ENCODE measurements at places on chromosomes 16 and 17.

- no peak for DNase-seq
These were observed 5.7 kb downstream of the DHRS7B start for GRCh38 chr17:21132428-21132827.

- DNase-seq = no peak
These were observed 83.6 kb downstream of the RGS9 start for GRCh38 chr17:65220732-65221131.

DNA sequence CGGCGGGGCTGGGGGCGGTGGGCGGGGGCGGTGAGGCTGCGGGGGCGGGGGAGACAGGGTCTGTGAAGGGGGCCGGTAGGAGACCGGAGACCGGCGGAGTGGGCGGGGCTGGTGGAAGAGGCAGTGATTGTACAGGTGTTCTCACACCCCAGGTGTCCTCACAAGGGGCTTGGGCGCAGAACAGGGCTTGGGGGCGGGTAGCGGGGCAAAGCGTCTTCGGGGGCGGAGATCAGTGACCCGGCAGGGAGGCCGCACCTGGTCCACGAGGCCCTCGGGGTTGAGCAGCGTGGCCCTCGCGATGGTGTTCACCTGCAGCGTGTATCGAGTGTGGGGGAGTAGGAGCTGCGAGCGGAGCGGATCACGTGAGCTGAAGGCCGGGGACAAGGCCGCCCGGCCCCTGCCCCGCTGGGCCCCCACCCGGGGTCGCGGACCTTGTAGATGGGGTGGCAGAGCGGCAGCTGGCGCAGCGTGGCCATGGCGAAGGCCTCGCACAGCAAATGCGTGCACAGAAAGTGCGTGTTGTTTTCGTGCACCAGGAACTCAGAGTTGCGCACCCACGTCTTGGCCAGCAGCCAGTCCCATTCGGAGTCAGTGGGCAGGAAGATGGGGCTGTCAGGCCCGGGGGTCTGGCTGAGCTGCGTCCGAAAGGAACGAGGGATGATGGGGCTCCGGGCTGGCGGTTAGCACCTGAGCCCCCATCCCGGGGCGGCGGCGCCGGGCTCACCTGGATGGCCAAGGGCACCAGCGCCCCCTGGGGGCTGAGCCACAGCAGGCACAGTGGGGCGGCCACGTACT, 8.5 kb downstream of the ALOXE3 start:
- peak; percentile 58 for DNase-seq

DNA sequence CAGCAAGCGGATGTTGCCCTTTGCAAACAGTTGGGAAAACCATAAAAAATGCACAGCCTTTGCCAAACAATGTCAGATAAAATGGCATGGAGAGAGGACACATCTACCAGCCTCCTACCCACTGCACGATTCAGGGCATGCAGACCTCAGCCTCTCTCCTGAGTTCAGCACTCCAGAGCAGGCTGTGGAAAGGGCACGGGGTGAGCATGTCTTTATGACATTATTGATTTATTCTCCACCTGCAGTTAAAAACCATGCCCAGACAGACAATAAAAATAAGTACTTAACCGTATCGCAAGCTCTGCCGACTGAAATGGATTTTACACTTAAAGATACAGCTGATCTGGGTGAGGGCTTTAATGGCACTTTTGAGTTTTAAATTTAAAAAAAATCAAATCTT, 127.1 kb downstream of the MAF start:
- DNase-seq = no peak

- DNase-seq = no peak
These were observed 2.7 kb upstream of the BHLHA9 start for GRCh38 chr17:1267471-1267943.

Measured in NCI-H2171 (cell line).